Hematopoietic multipotent progenitor cell treated with erythropoietin and hydrocortisone succinate and interleukin-3 and kit ligand, for 8 days (in vitro differentiated cells): ENCODE measurements at places on chromosomes 7 and 10.

DNA sequence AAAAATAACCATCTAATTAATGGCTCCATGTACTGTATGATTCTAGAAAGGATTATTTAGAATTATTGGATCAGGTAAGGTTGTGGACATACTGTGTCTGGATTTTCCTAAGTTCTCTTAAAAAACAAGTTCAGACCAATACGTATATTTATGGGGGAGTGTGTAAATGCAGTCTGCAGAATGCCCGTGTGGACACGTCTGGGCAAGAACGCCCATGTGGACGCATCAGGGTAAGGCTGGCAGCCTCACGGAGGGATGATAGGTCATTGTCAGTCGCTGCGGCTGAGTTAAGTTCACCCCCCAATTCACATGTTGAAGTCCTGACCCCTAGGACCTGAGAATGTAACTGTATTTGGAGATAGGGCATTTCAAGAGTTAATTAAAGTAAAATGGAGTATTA, 160.0 kb upstream of the SHH start:
- no peak for DNase-seq

- DNase-seq, result peak; percentile 57
These were observed 19.1 kb upstream of the ARMS2 start for GRCh38 chr10:122435212-122435827.

DNA sequence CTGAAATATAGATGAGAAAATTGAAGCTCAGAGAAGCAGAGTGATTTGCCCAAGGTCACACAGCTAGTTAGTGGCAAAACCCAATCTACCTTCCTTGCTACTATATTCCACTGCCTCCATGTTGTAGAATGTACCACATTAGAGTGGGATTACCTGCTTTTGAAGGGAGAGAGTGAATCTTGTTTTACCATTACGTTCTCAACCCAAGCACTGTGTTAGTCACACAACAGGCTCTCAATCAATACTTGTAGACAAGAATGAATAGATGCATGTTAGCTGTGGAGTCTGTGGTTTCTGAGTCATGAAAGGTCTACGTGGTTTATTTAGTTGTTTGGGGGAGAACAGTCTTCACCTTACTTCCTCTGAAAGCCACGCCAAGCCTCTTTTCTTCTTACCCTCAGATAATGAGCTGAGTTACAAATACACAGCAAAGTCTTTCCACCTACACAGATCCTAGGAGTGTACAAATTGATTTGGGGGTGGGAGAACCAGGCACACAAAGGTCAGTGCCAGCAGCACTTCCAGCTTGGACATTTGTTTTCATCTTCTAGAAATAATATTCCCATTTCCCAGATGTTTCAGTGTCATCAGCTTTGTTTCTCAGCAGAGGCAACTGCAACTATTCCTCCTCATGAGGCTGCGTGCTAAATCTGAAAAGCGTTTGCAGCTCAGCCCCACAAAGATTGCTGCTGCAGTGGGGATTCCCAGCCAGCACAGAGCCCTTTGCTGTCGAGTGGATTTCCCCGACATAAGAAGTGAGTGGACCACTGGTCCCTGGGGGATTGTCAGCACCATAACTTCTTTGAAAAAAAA, 71.5 kb upstream of the ADO start:
- DNase-seq, result no peak

- DNase-seq, result peak; percentile 14
These were observed 167.2 kb downstream of the AKR1D1 start for GRCh38 chr7:138243430-138243829.

DNA sequence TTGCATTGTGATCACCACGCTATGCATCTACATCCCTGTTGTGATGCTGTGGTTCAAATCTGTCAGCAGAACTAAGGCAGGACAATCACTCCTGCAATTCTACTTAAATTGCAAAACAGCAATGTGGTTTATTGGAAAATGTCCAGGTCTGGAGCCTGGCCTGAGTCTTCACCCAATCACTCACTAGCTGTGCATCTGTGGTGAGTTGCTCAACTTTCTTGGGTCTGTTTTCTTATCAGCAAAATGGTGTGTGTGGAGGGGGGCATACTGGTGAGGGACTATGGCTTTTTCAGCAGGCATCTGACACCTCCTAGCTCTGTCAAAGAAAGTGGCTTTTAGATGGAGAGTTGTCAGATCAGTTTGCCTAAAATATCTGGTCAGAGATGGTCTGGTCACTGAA, 108.3 kb upstream of the FEZF1 start:
- DNase-seq, result no peak

DNA sequence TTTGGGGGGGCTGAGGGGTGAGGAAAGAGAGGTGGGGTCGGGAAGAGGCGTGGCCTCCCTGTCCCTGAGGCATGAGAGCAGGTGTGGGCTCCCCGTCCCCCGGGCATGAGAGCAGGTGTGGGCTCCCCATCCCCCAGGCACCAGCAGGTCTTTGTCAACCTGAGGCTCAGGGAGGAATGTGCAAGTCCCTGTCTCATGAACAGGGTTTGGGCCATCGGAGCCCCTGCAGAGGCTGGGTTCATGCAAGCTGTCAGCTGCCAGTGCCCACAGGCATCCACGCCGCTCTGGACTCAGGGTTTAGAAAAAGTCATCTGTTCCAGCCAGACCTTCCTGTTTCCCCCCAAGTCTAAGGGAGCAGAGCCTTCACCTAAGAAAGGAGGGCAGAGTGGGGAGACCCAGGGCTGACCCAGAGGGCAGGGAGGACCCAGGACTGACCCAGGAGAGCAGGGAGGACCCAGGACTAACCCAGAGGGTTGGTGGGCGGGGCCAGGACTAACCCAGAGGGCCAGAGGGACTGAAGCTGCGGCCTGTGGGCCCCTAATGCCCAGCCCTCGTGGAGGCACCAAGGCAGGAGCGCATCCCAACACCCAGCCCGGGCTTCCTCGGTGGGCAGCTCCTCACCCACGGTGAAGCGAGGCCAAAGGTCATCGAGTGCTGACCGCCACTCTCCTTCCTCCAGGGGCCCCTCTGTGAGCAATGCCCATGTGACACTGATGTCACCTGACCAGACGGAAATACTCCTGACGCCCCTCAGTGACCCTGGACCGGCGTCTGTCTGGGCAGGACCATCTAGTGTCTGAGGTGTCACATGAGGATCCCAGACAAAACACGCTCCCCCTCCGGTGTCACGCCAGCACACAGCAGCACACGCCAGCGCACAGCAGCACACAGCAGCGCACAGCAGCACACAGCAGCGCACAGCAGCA, 28.9 kb upstream of the GPR146 start:
- DNase-seq, result no peak

DNA sequence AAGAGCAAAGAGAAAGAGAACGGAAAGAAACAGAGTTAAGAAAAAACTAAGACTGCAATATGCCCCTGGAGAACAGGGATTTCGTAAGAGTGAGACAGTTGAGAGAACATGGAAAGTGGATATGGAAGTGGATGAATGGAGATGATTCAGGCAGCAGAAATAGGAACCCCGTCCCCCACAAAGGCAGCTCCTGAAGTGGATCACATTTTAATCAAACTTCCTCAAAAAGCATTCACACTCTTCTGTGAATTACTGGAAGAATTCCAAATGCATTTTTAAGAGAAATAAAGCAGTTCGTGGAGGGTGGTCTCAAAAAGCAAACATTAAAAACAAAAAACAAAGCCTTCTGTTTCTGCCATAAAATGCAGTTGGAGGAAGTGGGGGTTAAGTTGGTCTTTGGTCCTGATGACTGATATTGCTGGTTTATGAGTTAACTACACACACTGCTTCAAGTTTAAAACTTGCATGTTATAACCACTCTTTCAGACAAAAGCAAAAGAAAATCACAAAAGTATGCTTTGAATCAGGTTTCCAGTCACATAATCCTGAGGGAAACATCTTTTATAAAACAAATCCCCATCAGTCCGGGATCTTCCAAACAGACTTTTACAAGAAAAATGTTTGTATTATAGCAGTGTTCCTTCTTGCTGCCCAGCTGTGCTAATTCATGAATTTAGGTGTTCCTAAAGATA, 214.3 kb downstream of the FANK1 start:
- no peak for DNase-seq

GRCh38 chr10:4383651-4384098, 442.3 kb upstream of the AKR1E2 start:
- no peak for DNase-seq

- DNase-seq, result no peak
These were observed 193.2 kb downstream of the DNAJB6 start for GRCh38 chr7:157529768-157530560.

- no peak for DNase-seq
These were observed 20.5 kb upstream of the TNS3 start for GRCh38 chr7:47602272-47603004.

GRCh38 chr10:4822208-4822607, 3.8 kb upstream of the AKR1E2 start:
- DNase-seq, result peak; percentile 24

GRCh38 chr10:102344067-102344466, 51.4 kb upstream of the NFKB2 start:
- no peak for DNase-seq

GRCh38 chr10:89236226-89236797, 15.3 kb downstream of the LIPA start:
- DNase-seq, result no peak

- no peak for DNase-seq
These were observed 66.6 kb downstream of the VWDE start for GRCh38 chr7:12337095-12337494.

DNA sequence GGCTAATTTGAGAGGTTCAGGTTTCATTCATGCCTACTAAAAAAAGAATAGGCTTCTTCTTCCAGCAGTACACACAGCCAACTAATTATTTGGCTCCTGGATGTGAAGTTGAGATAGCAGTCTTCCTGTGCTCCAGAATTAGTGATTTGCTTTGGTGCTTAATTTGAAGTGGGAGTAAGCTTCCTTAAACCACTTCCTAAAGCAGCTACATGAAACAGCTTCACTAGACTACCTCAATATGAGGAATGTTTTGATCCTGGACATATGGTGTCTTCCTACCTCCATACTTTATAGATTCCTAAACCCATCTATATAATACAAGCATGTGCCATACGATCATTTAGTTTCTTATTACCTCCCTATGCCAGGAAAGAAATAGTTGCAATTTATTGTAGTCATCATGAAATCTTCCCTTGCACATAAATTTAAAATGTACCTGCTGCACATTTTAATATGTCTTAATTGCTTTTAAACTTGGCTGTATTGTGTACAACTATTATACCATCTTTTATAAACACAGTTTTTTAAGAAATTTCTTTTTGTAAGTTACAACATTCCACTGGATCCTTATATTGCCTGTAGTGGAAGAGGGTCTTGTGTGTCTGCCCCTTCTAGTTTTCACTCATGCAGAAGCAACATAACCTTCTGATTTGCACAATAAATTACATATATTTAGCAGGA, 8.6 kb downstream of the VIM start:
- no peak for DNase-seq
